CD4-positive, alpha-beta T cell (primary cell): ENCODE measurements at places on chromosomes 11 and 22.

GRCh38 chr11:63764340-63764678 lies 4.3 kb downstream of the ZFTA start:
- no peak for DNase-seq

- DNase-seq: peak; percentile 91
Measured at GRCh38 chr11:85627998-85628770, at the start of gene TMEM126B. Gene TMEM126B, plus strand, starts transcription at chr11:85628593. Its CDS starts 15 bp downstream, at chr11:85628608.

DNA sequence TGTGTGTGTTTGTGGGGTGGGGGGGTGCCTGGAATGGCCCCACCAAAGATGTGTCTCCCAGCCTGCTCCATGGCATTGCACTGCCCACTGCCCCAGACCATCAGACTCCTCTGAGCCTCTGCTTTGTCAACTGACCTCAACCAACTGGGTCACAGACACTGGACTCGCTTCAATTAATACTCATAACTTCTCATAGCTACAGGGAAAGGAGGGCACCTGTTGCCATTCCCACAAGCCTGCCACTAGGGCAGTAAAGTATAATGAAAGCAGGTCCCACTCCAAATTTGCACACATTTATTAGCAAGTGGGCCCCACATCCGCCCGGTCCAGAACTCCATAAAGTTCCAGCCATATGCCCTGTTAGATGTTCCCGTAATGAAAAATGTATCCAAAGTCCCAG lies 70.5 kb upstream of the PRDM11 start:
- no peak for DNase-seq

DNA sequence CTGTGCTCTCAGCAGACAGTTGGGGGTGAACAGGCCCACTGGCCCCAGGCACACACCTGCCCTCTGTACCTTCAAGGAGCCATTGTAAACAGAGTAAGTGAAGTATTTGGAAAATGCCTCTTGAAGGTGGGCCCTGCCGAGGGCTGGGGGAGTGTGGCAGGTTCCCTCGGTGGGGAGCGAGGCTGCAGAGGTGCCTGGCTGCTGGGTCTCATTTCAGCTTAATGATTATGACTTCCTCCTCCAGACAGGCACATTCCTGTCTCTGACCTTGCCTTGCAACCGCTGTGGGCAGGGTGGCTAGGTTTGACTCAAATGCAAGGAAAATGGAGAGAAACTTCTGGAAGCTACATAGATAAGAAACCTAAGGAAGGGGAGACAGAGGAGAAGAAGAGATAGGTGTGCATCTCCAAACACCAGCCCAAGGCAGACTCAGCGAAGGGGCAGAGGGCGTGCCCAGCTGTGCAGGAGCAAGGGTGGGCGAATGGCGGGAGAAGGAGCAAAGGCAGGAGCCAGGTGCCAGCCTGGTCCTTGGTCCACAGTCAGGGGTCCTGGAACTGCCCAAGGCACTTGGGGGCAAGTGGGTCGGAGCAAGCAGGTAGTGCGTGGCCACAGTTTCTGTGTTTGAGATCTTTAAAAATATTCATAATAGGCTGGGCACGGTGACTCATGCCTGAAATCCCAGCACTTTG lies 14.0 kb downstream of the GRAMD4 start:
- no peak for DNase-seq

GRCh38 chr11:45400591-45400990 lies 114.5 kb upstream of the SYT13 start:
- DNase-seq: no peak

DNA sequence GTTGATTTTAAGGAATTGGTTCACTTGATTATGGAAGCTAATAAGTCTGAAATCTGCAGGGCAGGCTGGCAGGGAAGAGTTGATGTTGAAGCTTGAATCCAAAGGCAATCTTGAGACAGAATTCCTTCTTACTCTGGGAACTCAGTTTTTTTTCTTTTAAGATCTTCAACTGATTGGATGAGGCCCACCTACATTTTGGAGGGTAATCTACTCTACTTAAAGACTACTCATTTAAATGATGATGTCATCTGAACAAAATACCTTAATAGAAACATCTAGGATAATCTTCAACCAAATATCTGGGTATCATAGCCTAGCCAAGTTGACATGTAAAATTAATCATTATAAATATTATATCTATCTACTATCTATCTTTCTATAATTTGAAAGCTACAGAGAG lies 163.2 kb downstream of the PGR start:
- DNase-seq: no peak

DNA sequence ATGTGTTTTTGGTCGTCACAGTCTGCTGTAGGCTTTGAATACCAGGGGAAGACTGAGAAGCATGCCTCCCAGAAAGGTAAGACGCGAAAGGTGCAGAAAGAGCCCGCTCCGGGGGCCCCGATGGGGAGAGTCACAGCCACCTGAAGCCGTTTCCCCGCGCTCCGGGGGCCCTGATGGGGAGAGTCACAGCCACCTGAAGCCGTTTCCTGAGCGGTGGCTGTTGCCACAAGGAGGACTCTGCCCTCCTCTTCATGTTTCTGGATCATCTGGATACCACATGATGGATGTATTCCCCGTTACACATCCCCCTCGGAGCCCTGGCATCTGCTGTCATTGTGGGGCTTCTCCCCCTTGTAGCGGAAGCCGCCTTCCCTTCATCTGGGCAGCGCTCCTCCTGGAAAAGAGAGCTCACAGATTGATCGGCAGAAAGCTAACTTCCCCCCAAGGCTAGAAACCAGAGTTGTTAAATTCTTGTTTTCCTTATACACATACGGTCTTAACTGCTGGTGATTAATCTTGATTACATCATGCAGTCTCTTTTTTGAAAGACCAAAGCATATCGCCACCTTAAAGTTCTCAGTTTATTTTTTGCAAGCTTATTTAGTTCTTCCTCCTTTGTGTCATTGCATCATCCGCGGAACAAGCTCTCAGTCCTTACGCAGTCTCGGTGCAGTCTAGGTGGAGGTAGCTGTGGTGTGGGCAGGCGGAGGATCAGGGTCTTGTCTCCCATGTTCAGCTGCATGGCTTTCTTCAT lies 17.5 kb downstream of the CTTN start:
- DNase-seq: peak; percentile 34

DNA sequence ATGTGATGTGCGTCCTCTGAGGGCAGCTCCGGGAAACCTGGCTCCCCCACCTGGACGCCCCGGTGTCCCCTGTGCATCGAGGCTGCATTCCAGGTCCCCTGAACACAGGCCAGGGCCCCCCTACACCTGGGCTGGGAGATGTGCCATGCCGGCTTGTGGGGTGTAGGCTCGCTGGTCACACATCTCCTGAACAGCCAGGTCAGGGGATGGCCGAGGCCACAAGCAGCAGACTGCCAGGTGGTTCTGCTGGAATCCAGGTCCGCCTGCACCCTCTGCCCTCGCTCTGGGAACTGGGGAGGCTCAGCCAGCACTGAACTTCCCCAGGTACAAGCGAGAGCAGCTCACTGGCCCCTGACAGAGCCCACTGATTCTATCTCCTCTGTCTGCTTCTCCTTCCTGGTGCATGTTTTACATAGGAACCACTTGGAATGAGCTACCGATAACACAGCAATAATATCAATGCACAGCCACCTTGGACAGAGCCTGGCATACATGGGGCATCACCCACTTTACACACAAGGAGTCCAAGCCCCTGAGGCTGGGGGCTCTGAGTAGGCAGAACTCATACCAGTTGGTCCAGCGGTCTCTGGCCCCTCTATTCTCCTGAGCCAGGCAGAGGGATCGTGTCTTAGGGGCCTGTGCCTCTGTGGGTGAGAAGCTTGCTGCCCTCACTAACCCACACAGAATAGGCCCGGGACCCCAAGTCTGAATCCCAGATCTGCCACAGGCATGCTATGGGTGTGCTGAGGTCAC lies 46.8 kb downstream of the TBX1 start:
- no peak for DNase-seq

- DNase-seq: no peak
Measured at GRCh38 chr11:61115498-61116224, 13.4 kb downstream of the CD5 start.

GRCh38 chr11:33742249-33742851 lies 6.1 kb upstream of the CD59 start:
- DNase-seq: peak; percentile 49

DNA sequence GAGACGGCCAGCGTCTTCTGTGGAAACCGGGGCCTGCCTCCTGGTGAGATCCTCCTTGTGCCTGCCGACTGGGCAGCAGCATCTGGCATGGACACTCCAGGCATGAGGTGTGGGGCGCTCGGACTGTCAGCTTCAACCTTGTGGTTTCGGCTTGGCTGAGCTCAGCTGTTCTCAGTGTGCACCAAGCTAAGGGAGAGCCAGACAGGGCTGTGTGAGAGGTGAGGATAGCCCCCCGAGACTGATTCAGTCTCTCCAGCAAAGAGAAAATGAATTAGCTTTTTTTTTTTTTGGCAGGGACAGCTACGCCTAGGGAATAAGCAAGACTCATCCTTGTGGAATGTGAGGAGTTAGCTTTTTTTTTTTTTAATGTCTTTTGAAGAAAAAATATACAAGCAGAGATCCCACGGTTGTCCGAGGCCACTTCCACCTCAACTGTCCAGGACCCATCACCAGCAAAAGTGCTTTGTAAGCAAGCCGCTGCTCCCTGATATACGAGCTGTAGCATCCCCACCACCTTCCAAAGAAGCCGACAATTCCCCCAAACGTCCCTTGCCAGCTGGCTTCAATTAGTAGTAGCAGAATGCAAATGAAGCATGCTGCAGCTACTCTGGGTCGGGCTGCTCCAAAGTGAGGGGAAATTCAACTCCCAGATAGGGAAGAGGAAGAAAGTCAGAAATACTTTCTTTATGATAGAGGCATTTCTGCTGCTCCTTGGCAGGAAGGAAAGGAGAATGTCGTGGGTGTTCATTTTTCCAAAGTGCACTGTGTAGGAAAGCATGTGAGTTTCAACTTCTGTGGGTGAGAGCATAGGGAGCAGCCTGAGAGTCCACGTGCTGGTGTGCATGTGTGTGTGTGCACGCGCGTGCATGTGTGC lies 9.7 kb upstream of the THY1 start:
- DNase-seq: no peak

DNA sequence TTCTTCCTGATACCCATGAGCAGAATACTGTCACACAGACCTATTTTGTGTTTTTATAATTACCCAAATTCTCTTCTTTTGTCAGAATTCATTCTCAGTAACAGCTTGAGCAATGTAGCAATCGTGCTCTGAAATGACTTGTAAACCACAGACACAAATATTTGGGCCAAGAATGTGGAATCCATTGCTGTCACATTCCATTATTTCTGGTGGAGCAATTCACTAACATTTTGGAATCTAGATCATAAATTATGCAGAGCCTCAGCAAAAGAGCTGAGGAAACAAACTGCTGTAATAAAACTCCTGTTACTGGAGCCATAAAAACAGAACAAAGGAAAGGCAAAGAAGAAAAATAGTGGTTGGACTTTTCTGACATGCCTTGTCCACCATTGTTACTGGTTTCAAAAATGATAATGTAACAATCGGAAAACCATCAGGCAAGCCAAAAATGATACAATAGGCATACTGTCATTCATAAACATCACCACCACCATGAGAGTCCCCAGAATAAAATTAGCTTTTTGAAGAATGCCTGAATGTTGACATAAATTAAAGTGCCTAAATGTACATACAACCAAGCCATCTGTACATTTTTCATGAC lies 223.4 kb upstream of the PITPNB start:
- no peak for DNase-seq

DNA sequence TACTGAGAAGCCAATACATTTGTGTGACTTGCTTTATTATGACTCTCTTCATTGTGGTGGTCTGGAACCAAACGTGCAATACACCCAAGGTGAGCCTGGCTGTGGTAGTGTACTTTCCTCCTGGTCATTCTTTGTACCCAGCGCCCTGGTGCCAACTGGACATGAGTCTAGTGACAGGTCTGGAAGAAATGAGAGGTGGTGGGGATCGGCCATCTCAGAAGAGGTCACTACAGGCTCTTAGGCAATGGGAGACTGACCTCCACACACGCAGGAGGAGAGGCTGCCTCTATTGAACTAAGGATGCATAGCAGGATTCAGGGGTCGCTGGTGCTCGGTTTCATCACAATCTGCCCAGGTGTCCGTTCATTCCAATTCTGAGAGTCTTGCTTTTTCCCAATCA lies 56.4 kb upstream of the RTL6 start:
- DNase-seq: no peak

GRCh38 chr11:17781221-17781620 lies 46.6 kb downstream of the KCNC1 start:
- DNase-seq: no peak

DNA sequence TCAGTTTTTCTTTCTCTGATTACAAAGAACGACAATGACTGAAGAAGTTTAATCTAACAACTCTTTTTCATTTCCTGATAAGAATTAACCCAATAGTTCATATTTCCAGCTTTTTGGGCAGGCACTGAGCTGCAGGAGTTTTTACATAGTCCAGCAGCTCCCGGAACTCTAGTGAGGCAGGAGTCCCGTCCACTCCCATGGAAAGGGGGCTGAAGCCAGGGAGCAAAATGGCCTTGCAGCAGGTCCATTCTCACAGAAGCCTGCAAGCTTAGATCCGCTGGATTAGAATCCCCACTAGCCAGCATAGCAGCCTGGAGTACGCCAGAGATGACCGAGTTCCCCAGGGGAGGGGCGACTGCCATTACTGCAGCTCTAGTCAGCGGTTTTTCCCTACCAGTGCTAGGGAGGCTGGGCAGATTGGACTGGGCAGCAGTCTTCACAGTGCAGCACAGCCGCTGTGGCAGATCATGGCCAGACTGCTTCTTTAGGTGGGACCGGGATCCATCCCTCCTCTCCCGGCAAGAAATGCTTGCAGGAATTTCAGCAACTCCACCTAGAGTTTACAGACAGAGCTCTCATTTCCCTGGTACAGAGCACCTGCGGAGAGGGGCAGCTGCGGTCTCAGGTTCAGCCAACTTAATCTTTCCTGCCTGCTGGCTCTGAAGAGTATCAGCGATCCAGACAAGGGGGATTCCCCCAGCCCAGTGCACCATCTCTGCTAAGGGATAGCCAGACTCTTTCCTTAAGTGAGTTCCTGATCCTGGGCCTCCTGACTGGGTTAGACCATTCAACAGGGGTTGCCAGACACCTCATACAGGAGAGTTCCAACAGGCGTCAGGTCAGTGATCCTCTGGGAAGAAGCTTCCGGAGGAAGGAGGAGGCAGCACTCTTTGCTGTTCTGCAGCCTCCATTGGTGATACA lies 742 bp upstream of the CASP4 start:
- no peak for DNase-seq

DNA sequence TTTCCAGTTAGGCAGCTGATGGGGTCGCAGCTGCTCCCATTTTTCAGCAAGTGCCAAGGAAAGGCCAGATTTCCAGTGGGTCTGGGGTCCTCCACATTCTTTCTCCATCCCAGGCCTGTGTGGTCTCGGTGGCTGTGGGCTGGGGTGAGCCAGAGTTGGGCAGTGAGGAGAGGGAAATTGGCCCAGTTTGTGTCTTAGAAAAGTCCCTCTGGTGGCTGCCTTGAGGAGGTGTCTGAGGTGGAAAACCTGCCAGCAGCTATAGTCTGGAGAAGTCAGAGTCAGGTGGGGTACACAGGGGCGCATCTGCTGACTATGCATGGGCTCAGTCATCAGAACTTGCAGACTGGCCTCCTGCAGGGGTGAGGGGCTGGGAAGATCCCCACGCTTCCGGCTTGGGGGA lies 30.5 kb downstream of the MRGPRD start:
- DNase-seq: no peak

- no peak for DNase-seq
Measured at GRCh38 chr11:120655589-120655988, 144.0 kb downstream of the GRIK4 start.
